ENCODE measurements at places on chromosomes 4 and X.

DNA sequence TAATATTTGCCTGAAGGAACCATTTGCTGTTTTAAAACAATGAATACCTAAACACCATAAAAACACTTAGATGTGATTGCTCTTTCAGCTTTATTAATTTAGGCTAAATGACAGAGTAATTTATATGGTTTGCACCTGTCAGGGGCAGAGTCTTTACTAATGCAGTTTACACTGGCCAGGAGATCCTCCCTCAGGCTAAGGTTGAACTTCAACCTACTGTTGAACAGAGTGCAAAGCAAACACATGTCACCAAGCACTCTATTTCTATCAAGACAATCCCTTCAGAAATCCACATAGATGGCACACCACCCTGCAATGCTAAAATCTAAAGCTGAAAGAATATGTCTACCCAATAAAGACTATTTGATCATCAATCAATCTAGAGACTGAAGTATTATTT, 147.3 kb downstream of the KLHL13 start:
- DNase-seq = no peak

DNA sequence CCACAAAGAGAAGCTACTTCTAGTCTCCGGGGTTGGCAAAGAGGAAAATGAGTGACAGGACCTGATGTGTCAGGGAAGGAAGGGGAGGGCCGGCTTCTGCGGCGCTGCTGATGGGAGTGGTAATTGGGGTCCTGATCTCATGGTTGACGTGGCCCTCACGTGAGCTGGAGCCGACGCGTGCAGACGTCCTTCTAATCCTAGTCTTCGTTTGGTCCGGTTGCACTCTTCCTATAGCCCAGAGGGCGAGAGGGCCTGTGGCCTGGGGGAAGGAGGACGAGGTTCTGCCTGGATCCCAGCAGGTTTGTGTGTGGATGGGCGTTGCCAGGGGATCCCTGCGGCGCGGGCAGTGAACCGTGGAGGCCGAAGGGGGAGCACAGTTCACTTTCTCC, at the start of gene ARMCX1:
Gene ARMCX1 (plus strand): TSS at position 186 of the 389 bp plus-strand sequence. CDS start 2,384 bp downstream, outside the sequence.
- peak; percentile 84 for DNase-seq

DNA sequence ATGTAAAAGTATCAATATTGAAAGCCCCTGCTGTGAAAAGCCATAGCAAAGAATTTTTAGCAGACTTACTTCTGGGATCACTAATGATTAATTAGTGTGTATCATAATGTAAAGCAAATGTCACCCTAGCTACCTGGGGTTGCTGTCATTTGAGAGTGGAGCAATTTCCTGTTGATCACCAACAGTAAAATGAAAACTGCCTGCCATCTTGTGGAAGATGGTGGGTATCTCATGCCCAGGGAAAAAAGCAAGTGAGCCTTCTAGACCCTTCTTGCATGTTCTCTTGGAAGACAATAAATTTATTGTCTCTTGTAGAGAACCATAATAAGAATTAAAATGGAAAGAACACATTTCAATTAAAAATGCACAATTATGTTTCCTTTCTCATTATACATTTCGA, 360.2 kb downstream of the ZIC3 start:
- DNase-seq = no peak

DNA sequence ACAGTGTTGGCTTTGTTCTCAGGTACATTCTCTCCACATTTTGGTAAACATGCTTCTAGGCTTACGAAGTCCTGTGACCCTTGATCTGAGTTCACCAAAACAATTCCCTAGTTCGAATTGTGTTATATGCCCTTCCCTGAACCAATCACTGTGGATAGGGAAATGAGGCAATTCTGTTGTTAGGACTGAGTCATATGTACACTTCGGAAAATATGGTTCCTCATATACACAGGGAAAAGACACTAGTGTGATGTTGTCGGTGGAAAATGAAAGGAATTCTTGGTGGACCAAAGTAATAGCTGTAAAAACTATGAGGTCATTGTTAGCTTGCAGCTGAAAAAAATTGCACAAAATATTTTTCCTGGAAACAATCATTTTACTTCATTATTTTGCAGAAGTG, 46.6 kb upstream of the MAGEC2 start:
- DNase-seq = no peak

DNA sequence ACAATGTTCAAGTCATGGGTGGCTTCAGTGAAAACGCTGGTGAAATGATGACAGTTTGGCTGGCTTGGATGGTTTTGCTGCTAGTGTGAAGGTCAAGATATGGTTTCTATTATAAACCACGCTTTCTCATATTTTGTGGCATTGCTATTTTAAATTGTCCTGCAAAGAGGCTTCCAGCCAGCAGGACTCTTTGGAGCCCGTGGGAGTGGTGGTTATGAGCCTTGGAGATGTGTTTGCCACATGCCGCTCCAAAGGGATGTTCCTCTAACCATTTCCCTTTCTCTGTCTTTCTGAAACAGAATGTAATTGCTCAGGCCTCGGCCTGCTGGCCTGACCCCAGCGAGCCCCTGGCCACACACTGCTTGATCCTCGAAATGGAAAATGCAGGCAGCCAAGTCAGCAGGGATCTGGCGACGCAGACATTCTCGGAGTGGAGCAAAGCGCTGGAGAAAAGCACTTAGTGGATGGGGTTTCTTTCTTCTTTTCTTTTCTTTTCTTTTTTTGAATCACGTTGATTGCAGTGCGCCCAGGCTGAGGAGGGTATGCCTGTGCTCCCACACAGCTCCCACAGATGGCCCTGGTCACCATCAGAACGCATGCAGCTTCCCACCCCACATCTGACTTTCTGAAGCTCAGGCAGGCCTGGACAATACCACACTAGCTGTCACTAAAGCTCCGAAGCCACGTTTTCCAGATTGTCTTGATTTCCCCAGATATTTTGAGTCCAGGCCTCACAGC, 114.0 kb downstream of the ENPP6 start:
- no peak for DNase-seq

- DNase-seq = no peak
Measured at GRCh38 chr4:4770610-4771009, 88.9 kb upstream of the MSX1 start.

DNA sequence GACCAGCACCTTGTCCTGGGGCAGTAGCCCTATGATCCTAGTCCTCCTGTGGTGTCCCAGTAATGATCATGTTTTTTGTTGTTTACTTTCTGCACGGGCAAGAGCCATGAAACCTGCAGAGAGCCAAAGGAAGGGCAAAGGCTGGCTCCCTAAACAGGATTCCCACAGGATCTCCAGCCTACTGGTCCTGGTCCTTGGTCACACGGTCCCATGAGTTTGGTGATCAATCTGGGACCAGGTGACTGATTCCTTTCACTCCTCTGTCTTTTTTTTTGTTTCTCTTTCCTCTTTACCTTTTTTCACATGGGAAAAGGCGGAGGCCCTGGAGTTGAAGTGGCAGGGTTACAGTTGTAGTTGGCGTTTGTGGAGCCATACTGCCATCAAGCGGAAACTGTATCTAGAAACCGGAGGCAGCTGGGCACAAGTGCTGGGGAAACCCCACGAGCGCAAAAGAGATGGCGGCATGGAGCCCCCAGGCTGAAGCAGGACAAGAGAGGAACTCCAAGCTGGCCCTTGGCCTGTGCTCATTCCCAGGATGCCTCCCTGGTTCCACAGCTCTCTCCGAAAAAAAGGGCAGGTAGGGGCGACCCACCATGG, 34.6 kb downstream of the NBDY start:
- peak; percentile 77 for DNase-seq

DNA sequence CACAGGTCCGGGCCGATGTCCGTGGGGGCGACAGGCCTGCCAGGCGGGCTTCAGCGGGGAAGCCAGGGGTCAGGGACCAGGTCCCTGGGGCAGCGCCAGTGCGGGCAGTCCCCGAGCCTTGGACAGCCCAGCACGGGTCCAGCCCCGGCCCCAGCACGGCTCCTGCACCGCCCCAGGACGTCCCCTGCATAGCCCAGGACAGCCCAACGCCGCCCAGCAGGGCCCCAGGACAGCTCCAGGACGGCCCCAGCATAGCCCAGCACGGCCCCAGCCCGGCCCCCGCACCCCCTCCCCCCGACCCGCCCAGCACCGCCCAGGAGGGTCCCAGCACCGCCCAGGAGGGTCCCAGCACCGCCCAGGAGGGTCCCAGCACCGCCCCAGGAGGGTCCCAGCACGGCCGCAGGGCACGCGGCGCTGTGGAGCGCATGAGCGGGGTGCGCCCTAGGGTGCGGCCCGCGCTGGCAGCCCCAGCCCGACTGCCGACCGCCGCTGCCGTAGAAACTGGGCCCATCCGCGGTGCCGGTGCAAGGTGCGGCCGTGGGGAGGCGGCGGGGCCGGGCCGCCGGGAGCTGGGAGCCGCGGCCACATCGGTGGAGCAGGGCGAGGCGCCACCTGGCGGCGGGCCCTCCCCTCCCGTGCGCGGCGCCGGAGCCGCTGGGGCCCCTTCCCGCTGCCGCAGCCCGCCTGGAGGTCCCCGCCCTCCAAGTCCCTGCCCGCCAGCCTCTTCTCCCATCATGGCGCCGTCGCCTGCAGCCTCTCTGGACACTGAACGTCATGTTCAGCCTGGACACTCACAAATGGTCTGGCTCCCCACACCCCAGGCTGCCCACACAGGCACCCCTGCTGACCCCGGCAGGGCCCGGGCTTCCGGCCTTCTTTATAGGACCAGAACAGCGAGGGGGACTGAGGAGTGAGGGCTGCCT, 106.8 kb upstream of the NKX1-1 start:
- no peak for DNase-seq

GRCh38 chr4:165504184-165504583, 125.4 kb downstream of the CPE start:
- DNase-seq = no peak

- DNase-seq = peak; percentile 64
Measured at GRCh38 chrX:134670134-134670924, 12.1 kb upstream of the PLAC1 start.

- DNase-seq = no peak
Measured at GRCh38 chr4:57632564-57632963, 522.4 kb upstream of the IGFBP7 start.

DNA sequence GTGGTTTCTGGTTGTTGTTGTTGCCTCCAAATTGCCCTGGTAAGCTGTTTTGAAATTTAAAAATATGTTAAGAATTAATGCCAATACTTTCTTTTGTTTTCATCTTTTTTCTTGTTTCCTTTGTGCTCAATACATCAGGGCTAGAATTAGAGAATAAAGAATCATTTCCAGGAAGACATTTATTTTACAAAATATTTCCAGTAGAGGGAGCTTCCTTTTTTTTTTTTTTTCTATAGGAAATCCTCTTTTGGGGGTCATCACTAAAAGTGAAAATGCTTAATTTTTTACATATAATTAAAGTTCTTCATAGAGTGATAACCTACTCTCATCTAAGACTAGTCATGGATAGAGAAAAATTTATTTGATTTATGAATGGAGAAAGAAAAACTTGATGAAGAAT, 2.4 kb downstream of the GLRA3 start:
- DNase-seq = no peak

- DNase-seq = peak; percentile 55
Measured at GRCh38 chr4:51831133-51831532, 11.8 kb upstream of the DCUN1D4 start.

DNA sequence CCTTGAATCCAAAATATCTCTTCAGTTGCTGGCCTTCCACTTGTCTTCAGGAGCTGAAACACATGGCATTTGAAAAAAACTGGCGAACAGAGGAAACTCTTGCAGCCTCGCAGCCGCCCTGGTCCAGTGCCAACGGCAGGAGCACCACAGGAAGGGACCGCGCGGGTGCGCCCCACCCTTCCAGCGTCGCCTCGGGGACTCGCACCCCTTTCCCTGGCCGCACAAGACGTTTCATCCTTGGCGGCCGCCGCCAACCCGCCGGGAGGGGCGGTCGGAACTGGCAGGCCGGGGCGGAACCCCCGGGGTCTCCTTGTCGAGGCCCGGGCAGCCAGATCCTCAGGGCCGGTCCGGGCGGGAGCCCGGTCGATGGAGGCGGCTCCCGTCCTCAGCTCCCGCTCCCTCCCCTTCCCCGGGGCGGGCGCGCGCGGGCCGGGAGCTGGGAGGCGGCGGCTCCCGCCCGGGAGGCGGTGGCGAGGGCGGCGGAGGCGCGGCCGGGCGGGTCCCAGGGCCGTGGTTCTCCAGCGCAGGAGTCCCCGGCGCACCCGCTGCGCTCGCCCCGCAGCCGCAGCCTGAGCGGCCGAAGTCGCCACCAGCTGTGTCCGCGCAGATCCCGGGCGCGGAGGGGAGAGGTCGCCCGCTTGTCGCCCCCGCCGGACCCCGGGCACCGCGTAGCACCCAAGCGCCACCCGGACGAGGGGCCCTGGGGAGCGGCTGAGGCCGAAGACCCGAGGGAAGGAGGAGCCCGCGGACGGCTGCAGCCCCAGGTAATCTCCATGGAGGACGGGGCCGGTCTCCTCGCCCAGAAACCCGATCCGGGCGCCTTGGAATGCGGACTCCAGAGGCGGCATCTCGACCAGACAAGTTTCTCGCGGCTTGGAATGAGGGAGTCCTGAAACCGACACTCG, 886 bp upstream of the NDST3 start:
- peak; percentile 21 for DNase-seq

GRCh38 chr4:165684177-165684805, 188.7 kb upstream of the TLL1 start:
- DNase-seq = peak; percentile 92

GRCh38 chrX:38262715-38263620, 42.3 kb upstream of the SRPX start:
- no peak for DNase-seq

DNA sequence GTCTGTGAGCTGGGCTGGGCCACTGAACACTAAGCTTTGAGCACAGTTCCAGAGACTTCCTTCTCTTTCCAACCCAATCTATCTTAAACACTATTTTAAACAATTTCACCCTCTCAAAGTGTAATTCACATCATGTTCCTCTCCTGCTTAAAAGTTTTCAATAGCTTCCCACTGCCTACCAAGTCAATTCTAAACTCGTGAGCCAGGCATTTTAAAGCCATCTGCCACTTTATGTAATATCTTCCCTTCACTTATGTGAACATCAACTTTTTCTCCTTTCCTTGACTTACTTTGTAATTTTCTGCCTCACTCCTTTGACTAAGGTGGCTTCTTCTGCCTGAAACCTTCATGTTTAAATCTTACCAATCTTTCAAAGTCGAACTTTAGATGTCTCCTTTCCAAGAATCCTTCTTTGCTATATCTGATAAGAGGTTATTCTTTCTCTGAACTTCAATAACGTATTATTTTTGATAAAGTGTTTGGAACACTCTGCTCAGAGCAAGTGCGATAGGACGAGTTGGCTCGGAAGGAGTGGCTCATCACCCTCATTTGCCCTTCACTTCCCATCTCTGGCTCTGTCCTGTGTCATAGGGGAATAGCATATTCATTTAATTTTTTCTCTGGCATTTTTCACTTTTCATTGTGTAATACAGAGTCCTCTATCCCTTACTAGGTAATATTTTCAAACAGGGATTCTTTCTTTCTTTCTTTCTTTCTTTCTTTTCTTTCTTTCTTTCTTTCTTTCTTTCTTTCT, 13.0 kb upstream of the SPARCL1 start:
- no peak for DNase-seq

- no peak for DNase-seq
Measured at GRCh38 chr4:17502756-17503155, 9.1 kb downstream of the QDPR start.

- DNase-seq = no peak
Measured at GRCh38 chr4:76545226-76545884, 110.3 kb downstream of the SHROOM3 start.

GRCh38 chrX:57929373-57929772, 19.1 kb upstream of the ZXDA start:
- peak; percentile 25 for DNase-seq

Data from fibroblast of mammary gland (primary cell).